ENCODE measurements at places on chromosomes 16 and 17.

DNA sequence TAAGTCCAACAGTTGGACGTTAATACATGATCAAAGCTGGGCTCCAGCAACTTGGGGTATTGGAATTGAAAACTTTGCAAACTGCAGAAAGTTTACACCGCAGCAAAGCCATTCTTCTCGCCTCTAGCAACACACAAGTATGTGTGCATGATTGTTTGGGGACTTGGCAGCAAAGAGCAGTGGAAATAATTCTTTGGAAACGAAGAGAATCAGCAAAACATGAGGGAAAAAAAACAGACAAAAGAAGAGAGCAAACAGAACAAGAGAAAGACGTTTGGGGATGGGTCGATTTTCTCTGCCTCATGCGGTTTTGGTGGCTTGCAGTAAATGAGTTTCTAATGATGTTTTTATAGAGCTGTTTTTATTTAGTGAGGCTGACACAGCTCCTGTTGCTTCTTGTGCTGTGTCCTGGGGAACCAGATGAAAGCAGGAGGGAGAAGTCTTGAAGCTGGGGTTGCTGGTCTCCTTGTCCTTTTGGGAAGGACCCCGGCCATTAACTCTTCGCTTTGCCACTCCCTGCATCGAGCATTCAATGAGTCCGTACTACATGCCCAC, 502.9 kb downstream of the GRIN2A start:
- DNase-seq = no peak

DNA sequence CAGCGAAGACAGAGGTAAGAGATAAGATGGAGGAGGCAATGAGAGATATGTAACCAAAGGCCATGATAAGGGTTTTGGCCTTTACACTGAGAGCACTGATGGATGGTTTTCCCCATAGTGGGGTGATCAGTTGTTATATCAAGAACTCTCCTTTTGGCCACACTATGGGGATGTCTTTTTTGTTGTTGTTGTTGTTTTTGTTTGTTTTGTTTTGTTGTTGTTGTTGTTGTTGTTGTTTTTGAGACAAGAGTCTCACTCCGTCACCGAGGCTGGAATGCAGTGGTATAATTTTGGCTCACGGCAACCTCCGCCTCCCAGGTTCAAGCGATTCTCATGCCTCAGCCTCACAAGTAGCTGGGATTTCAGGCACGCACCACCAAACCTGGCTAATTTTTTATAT, 244.8 kb upstream of the DYNLRB2 start:
- DNase-seq = no peak

- peak; percentile 41 for DNase-seq
Measured at GRCh38 chr17:29005936-29006511, at the start of gene SEZ6. Gene SEZ6 (minus strand): TSS chr17:29006033. CDS start chr17:29005869, 164 bp downstream.

DNA sequence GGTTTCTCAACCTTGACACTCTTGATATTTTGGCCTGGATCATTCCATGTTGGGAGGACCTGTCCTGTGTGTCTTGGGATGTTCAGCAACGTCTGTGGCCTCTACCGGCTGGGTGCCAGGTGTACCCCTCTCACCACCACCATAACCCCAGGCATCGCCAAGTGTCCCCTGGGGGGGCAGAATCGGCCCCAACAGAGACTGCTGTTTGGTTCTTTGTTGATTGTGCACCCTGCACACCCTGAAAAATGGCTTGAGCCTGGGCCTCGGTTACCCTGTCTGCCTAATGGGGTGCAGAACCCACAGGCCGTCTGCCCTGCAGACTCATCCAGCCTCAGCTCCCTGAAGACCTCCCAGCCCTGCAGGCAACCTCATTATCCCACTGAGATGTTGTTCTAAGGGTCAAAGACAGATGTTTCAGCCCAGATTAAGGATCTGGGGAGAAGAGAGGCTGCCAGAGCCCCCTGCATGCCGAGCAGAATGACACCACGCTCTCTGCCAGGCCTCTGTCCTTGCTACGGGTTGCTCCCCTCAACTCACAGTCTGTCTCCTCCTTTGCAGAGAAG, 9.2 kb downstream of the CACNG1 start:
- DNase-seq = no peak

DNA sequence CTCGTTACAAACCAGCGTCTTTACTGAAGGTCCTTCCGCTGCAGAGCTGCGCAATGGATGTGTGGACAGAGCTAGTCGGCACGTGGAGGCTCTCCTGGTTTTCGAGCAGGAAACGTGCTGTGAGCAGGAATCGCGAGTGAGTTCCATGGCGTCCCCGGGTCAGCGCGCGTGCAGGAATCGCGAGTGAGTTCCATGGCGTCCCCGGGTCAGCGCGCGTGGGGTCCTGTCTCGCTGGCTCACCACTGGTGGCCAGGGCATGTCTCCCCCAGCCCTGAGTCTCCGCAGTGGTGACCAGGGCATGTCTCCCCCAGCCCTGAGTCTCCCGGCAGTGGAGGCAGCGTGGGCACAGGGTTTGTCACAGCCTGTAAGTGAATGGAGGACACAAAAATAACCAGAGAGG, 62.7 kb downstream of the KLHDC4 start:
- DNase-seq = no peak

- DNase-seq = no peak
Measured at GRCh38 chr16:78640886-78641285, 541.4 kb downstream of the WWOX start.

GRCh38 chr16:86286991-86287663, 223.2 kb upstream of the FOXF1 start:
- no peak for DNase-seq

GRCh38 chr17:79126139-79126538, 51.5 kb downstream of the ENGASE start:
- no peak for DNase-seq

- no peak for DNase-seq
Measured at GRCh38 chr17:27889711-27890251, 3.4 kb downstream of the LYRM9 start.

GRCh38 chr16:83967838-83968305, at the start of gene NECAB2:
Gene NECAB2 (plus strand): TSS chr16:83968244. CDS start chr16:83968649, 405 bp downstream.
- DNase-seq = no peak

GRCh38 chr17:18626152-18626870, 17.9 kb downstream of the TBC1D28 start:
- no peak for DNase-seq

DNA sequence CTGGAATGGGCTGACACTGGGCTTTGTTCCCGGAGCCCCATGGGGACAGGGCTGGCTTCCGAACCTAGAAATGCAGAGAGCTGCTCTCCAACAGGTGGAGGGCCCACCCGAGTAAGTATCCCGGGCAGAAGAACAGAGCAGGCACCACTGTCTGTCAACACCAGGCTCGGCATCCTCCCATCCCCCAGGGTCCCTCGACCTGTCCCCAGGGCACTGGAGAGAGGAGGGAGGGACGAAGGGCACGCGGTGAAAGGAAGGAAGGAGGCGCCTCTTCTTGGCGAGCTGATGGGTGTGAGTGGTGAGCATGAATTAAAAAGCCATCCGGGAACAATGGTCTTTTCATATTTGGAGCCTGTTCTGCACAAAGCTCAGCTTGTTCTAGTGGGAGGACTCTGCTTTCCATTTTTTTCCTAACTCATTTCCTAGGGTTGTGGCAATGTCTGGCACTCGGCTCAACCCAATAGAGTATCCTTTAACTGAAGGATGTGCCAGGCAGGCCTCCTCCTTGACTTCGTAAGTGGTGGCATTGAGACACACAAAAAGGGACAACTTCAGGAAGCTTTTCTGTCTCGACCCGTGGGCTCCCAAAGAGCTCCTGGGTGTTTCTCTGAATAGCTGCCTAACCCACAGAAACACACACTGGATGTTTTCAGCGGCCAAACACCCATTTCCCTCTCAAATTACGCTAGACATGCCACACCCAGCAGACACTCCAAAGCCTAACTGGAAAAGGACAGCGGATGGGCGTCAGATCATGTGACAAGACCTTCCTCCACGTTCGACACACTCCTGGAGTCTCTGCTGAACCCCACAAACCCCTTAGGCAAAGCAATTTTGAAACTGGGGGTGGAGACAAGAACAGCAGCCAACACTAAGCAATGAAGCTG, 47.7 kb downstream of the ZFHX3 start:
- DNase-seq = no peak

GRCh38 chr16:79407005-79407404, 193.5 kb downstream of the MAF start:
- no peak for DNase-seq

DNA sequence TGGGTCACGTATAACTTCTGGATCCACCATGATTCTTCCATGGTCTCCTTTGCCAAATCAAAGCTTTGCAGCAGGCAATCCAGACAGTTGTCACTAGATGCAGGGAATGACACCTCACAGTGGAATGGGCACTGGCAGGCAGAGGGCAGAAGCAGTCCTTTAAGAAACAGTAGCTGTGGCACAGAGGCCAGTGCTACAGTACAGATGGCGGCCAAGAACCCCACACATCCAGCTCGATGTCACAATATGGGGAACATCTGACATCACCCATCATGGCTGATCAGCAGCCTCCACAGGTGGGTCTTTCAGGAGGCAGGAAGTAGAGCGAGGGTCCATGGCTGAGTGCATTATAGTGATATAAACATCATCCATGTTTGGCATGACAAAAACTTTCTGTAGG, 18.8 kb upstream of the ERN1 start:
- DNase-seq = no peak

DNA sequence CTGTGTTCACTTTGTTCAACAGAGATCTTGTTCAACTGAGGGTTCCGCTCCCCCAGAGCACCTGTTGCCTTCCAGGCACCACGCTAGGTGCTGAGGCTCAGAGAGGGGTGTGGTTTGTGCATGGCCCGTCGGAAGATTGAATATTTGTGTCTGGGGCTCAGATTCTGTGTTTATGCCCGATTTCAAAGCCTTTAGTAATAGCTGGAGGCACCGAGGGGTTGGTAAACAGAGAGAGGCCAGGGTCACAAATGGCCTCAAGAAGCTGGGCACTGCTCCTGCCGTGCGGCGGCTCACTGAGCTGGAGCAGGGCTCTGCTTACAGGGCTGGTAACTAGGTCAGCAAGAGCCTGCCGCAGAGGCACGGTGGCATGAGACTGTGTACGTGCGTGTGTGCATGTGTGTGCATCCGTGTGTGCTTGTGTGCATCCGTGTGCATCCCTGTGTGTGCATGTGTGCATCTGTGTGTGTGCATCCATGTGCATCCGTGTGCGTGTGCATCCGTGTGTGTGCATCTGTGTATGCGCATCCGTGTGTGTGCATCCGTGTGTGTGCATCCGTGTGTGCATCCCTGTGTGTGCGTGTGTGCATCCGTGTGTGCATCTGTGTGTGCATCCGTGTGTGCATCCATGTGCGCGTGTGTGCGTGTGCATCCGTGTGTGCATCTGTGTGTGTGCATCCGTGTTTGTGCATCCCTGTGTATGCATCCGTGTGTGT, 5.4 kb downstream of the ITGAE start:
- DNase-seq = no peak

DNA sequence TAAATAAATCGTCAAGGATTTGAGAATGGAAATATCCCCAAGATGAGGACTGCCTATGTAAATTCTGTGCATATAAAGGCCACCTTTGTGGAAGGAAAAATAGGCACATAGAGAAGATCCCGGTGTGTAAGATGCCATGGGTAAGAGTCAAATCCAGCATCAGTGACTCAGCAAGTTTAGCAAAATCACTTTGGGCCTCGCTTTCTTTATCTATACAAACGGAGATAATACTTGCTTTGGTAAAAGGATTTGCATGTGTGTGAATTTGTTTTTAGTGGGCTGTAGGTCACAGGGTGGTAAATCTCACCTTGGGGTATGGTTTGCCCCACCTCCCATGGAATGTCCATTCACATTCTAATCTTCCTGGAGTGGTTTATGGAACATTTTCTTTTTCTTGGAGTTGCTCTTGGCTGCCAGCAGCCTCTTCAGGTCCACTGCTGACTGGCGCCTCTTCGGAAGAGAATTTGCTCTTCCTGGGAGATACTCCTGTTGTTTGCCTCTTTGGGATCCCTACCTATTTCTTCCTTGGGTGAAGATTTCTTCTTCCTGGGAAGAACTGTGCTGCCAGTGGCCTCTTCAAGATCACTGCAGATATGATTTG, 587.6 kb downstream of the CDH11 start:
- no peak for DNase-seq

DNA sequence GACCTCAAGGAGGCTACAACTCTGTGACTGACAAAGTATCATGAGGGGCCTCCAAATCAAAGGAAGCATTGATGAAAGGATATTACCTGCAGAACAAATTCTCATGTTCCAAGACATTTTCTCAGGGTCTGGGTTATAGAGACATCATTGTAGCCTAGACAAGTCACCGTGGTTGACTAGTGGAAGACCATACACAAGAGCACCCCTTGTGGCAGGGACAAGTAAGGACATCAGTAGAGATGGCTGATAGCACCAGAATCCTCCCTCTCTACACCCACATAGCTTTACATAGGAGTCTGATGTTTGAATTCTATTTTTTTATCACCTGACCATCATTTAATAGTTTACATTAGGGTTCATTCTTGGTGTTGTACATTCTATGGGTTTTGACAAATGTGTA, 32.5 kb upstream of the CDH8 start:
- DNase-seq = no peak

Measured in NCI-H1417 treated with DMSO at 0.1 percent for 48 hours (cell line).